GM12864 (cell line): ENCODE measurements at places on chromosomes 3 and 15.

DNA sequence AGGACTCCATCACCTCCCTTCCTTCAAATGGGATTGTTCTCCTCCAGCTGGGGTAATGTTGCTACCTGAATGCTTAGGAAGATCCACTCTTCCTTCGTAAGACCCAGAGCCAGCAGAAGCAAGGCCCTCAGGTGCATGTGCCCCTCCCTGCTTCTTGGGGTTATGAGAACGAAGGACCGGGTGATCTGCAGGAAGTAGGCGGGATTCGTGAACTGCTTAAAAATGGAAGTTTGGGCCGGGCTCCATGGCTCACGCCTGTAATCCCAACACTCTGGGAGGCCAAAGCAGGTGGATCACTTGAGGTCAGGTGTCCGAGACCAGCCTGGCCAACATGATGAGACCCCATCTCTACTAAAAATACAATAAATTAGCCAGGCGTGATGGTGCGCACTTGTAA lies 8.0 kb downstream of the TLR9 start:
- DNase-seq, result no peak

DNA sequence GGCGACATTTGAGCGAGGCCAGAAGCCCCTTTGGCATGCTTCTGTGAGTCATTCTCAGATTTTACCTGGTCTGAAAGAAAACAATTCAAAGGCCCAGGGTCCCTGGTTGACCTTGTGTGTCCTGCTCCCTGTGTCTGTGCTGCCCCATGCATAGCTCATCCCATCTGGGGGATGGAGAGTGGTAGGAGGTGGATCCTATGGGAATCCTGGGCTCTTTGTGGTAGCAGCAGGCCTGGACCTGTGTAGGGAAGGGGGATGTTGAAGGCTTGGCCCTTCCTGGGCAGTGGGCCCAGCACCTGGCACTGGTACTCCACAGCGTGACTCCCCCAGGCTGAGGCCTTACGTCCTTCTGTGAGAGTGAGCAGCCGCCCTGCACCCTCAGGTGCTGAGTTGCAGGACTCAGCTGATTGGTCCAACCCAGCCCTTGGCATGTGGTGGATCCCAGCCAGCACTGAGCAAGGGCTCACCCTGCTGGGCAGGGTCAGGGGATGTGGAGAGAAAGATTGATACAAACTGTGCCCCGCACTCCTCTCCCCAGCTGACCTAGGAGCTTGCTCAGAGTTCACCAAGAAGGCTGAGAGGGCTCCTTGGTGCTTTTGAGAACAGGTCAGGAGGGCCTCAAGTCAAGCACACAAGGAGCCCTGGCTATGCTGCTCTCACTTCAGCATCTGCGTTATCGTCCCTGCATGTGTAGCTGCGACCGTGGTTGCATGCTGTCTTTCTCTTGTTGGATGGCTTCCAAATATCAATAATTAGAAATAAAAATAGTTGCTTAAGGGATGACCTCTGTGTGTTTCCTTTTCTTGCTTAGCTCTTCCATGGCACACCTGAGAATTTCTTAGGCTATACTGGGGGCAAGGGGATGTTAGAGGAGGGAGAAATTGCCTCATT lies 21.4 kb upstream of the JMJD7 start:
- DNase-seq, result no peak

- DNase-seq, result peak; percentile 73
Observed at GRCh38 chr3:113829576-113830354, 8.8 kb upstream of the GRAMD1C start.

- DNase-seq, result no peak
Observed at GRCh38 chr3:104992676-104993075, 374.0 kb upstream of the ALCAM start.

- no peak for DNase-seq
Observed at GRCh38 chr3:182567700-182568099, 225.6 kb upstream of the ATP11B start.

DNA sequence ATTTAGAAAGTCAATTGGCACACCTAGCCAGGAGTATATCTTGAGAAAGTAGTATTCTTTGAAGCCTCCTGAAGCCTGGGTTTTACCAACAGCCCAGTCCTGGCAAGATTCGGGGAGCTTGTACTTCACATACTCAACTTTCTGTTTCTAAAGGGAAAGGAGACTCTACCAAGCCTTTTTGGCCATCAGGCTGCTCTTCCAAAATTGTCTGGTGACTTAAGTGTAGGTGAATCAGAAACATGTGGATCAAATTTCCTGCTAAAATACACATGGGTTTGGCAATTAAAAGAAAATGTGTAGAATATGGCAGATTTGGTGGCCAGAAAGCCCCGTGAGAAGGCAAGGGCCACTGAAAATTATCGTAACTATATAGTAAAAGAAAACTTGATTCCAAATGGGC lies 15.9 kb upstream of the GREM1 start:
- DNase-seq, result no peak

- no peak for DNase-seq
Observed at GRCh38 chr3:93906245-93906644, 67.5 kb downstream of the PROS1 start.

- no peak for DNase-seq
Observed at GRCh38 chr3:190205739-190206138, 85.0 kb upstream of the P3H2 start.

DNA sequence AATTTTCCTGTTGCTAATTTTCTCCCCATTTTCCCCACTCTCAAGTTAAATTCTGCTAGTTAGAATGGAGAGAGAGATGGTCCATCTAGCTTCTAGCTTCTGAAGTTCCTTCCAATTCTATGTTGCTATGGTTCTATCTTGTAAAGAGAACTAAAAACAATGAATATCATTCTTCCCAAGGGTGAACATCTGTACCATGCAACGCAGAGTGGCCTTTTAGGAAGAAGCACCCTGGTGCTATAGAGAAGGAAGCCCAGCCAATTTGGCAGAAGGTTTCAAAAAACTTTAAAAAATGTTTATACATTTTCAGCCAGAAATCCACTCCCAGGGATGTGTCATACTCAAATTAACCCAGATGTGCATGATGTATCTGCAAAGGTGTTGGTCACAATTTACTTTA lies 149.1 kb downstream of the SEMA6D start:
- DNase-seq, result no peak
